ENCODE measurements at places on chromosomes 4 and X.
A peak's percentile ranks its signal among the peaks of the same experiment; 100 is the strongest.

DNA sequence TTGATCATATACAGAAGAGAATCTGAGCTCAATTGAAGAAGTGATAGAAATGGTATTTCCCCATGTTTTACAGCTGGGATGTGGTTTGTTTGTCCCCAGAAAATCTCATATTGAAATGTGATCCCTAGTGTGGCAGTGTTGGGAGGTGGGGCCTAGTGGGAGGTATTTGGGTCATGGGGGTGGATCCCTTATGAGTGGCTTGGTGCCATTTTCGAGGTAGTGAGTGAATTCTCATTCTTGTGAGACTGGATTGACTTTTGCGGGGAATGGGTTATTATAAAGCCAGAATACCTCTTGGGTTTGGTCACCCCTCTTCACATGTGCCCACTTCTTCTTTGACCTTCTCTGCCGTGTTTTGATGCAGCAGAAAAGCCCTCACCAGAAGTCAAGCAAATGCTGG, 29.6 kb upstream of the PAGE1 start:
- DNase-seq = no peak

- no peak for DNase-seq
Measured at GRCh38 chrX:136525738-136526606, 6.0 kb upstream of the VGLL1 start.

DNA sequence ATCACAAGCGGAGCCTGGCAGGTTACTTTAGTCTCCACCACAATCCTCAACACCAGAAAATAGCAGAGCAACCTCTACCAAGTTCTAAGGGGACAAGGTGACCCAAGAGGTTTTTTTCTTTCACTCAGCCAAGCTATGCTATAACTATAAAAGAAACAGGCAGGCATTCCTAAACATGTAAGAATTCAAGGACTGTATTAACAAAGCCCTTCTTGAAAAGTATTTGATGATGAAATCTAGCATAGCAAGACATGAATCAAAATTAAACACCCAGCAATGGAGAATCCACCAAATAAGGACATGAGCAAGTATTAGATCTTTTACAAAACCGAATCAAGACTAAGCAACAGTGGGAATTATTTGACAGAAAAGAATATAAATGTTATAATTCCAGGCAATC, 25.7 kb upstream of the C1QTNF7 start:
- DNase-seq = no peak

GRCh38 chr4:156330436-156331031, 376.9 kb upstream of the CTSO start:
- no peak for DNase-seq

DNA sequence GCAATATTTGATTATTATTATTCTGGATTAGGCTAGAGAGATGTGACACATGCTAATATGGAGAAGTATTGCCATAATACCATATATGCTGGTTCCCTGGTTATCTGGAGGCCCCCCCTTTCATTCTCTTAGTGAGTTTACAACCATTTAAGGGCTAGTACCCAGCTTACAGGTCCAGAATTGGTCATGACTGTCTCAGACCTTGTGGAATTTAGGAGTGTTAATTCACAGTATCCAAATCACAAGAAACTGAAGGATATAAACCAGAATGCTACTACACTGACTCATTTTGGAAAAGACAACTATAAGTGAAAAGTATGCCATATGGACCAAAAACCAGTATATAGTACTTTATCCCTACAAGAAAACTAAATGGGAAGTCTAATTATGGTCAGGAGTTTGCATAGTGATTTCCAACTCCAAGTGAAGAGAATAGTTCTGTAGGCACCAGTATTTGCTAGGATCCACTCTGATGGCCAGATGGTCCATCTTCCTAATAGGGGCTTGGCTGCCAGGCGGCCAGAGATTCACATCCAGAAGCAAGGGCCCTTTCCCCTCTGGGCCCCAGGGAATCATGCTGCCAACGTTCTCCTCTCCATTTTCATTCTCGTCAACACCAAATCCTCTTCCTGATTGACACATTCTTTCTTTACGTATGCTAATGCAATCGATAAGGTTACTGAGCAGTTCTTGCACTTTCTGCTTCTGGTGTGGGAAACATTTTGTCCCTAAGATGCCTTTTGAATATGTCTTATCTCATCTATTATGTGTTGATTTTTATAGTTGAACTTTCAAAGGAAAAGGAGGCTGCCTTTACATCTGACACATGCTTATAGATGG, 123.6 kb downstream of the SHROOM3 start:
- DNase-seq = no peak

DNA sequence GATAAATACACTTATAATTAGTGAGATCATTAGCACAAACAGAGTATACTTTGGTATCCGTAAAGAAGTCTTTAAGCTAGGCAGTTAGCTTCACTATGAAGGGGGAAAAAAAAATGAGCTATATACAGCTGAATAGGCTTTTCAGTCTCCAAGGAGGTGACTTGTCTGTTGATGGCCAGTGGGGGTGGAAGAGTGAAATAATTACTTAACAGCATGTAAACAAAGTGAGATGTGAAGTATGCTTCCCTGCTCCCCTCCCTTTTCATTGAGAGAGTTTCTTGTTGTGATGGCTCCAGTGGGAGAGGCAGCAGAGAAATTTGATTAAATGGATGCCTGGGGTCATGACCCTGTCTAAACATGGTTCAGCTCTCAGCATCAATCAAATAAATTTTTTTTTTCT, 180.9 kb downstream of the DACH2 start:
- no peak for DNase-seq

GRCh38 chr4:3210467-3210866, 38.5 kb upstream of the MSANTD1 start:
- DNase-seq = no peak

GRCh38 chr4:6869944-6870343, 39.7 kb upstream of the TBC1D14 start:
- no peak for DNase-seq

GRCh38 chrX:107565015-107565414, 63.3 kb upstream of the PRPS1 start:
- no peak for DNase-seq

DNA sequence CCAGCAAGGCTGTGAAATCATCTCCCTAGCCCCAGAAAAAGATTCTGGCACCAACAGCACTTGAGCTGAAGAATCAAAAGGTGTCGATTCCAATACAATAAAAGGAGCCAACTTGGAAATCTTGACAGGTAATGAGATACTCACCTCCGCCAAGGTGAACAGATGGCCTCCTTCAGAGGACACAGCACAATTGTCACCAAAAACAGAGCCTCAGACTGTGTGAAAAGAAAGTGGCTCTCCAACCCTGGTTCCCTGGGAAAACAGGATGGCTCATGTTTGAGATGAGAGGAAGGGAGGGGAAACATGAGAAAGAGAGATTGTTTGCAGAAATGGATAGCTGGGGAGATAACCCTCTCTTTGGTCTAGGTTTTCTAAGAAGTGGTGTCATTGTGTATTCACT, 168.9 kb downstream of the HS3ST1 start:
- DNase-seq = no peak

GRCh38 chr4:16464651-16465050, 238.4 kb upstream of the TAPT1 start:
- no peak for DNase-seq

DNA sequence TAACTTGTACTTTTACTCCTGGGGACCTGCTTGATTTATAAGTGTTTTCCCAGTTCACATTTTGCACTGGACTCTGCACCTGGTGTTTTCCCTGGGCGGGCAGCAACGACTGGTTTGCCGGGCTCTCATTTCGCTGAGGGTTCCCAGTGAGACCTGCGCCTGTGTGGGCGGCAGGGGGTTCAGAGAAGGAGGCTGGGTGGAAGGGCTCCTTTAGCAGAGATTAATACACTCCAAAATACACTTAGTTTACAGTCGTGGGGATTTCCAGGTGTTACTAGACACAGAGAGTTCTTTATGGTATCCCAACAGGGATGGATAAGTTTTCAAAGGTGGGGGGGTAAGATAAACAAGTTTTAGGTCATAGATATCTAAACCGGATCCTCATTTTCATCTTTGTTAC, 53.0 kb upstream of the SHISA3 start:
- no peak for DNase-seq

- no peak for DNase-seq
Measured at GRCh38 chr4:88169298-88169697, 10.9 kb upstream of the ABCG2 start.

- no peak for DNase-seq
Measured at GRCh38 chrX:39519566-39520301, 578.0 kb downstream of the BCOR start.

GRCh38 chr4:129603241-129603931, 507.4 kb downstream of the C4orf33 start:
- DNase-seq = no peak

GRCh38 chr4:83906561-83906960, 370.7 kb downstream of the GPAT3 start:
- no peak for DNase-seq

DNA sequence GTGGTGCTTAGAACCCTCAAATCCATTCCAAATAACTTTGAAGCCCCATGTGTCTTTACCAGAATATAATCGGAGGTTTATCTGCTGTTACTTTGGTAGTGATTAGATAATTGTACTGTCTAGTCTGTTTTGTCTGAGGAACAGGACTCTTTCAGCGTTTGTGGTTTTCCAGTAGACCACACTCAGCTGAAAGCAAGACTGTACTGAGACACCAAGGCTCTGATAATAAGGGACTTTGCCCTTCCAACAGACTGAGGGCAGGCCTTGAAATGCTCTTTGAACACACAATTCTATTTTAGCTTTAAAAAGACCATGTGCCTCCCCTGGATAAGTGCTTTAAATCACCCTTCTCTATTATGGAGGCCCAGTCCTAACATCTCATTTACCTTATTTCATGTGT, 76.1 kb downstream of the KLHL8 start:
- DNase-seq = no peak

GRCh38 chrX:31240982-31241381, 169.1 kb upstream of the FTHL17 start:
- DNase-seq = no peak

DNA sequence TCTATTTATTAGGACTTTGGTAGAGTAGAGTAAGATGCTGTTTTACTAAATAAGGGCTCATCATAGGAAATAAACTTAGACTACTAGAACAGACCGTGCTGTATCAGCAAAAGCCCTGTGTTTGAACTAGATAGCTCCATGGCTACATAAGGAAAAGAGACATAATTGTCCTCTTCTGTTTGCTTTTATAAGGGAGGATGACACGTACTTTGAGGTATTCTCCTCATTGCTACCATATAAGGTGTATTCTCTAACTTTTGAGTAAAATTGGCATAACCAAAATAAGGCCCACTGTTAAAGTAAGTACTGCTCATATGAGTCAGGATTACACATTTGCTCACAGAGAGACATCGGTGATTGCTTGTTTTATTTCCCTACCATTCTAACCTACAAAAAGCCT, 64.3 kb downstream of the PDLIM5 start:
- DNase-seq = no peak

DNA sequence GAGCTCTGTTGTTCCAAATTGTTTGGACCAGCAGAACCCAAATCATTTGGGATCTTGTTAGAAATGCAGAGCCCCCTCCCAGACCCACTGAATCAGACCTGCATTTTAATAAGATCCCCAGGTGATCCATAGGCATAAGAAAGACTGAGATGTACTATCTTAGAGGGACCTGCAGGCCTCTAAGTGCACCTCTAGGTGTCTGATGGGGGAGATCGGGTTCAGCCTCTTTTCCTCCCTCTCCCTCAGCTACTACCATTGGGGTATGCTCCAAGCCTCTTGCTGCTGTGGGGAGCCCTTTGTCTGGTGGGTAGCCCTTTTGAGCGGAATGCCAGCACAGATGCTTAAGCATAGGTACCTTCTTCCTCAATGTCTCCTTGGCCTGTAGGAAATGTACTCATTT, 63.8 kb upstream of the RPS6KA3 start:
- no peak for DNase-seq

GRCh38 chr4:115883231-115883630, 769.8 kb upstream of the NDST4 start:
- no peak for DNase-seq

DNA sequence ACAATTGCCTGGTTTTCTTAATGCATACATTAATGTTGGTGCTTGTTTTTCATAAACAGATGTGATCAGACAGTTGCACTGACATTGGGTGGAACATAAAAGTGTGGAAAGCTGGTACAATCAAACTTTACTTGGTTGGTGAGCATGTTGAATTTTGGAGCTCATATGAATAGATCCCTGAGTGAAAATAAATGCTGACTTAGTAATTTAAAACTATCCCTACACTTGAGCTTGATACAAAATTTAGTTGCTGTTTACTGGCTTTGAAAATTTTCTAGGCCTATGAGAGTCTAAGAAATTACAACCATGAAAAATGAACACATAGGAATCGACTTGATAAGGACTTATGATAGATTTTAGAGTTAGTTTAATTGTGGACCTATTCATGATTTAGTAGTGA, 551.8 kb upstream of the PABPC4L start:
- DNase-seq = no peak

- DNase-seq = no peak
Measured at GRCh38 chr4:56937262-56937661, 29.6 kb downstream of the REST start.

DNA sequence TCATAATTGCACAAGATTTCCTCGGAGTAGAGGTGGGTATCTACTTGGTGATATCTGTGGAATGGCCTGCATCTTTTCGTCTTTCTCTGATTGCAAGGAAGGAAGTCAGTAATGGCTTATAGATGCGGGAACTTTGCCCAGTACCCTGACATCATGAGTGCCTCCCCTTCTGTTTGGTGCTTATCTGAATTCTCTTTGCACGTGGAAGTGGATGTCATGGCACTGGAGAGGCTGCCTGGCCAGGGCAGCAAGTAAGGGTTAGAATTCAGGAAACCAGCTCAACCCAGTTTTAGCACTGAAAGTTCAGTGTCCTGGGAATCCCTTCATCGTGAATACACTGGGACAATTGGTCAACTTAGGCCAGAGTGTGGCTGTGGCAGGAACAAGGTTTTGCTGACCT, 83.5 kb upstream of the RAPGEF2 start:
- no peak for DNase-seq

GRCh38 chr4:123819362-123820035, 422.9 kb downstream of the SPRY1 start:
- no peak for DNase-seq

GRCh38 chr4:155946486-155946885, 7.2 kb downstream of the CTSO start:
- no peak for DNase-seq

GRCh38 chr4:105840426-105841174, 54.7 kb upstream of the NPNT start:
- peak; percentile 18 for DNase-seq

GRCh38 chr4:181168011-181168805, 1075.0 kb upstream of the TENM3 start:
- DNase-seq = no peak

GRCh38 chrX:155819966-155820491, 61.1 kb upstream of the VAMP7 start:
- DNase-seq = peak; percentile 63

GRCh38 chr4:108024085-108024877, 34.6 kb downstream of the HADH start:
- DNase-seq = no peak

GRCh38 chr4:98604723-98605122, 53.7 kb downstream of the TSPAN5 start:
- no peak for DNase-seq

- no peak for DNase-seq
Measured at GRCh38 chr4:67346654-67347053, 198.6 kb downstream of the CENPC start.
